Calu3 (cell line): ENCODE measurements at places on chromosomes 12 and 14.

GRCh38 chr12:1419849-1420371 lies 174.5 kb downstream of the FBXL14 start:
- DNase-seq, result no peak

GRCh38 chr12:131759176-131759575 lies 48.3 kb downstream of the SFSWAP start:
- DNase-seq, result no peak

DNA sequence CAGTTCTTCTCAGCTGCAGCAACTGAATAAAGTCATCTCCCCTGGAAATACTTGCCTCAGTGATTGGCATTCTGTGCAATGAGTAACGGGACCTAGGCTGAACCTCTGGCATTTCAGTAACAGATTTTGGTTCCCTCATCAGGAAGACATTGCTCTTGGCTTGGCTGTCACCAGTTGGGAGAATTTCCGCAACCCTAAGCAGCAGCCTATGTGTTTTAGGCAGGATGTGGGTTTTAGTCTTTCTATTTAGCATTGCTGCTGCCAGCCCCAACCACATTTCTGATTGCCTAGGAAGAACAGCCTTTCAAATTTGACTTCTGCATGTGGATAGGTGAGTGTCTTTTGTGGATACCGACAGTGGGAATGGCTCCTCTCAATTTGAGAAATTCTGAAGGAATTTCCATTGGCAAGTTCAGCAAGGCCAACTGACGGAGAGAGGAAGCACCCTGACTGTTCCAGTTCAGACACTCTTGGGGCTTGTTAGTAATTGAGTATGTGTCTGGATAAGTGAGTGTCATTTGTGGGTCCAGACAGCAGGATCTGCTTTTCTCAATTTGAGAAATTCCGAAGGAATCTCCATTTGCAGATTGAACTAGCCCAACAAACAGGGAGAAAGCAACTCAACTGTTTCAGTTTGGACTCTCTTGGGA lies 19.0 kb upstream of the CLEC2A start:
- DNase-seq, result no peak

DNA sequence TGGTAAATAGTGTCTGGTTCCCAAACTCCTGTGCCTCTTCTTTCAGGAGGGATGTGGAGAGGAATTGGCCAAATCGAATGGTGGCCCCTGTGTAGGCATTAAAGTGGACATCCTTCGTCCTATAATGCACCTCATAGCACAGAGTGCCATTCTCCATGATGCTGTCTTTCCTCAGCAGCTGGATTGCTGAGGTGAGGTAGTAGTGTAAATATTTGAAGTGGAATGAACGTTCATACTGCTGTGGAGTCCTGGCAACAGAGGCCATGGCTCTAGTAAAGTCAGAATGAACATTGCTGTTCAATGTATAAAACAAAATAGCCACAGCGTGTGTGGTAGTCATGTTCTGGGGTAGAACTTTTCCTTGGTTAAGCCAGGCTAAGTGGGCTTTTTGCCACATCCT lies 2.7 kb downstream of the ART4 start:
- no peak for DNase-seq

DNA sequence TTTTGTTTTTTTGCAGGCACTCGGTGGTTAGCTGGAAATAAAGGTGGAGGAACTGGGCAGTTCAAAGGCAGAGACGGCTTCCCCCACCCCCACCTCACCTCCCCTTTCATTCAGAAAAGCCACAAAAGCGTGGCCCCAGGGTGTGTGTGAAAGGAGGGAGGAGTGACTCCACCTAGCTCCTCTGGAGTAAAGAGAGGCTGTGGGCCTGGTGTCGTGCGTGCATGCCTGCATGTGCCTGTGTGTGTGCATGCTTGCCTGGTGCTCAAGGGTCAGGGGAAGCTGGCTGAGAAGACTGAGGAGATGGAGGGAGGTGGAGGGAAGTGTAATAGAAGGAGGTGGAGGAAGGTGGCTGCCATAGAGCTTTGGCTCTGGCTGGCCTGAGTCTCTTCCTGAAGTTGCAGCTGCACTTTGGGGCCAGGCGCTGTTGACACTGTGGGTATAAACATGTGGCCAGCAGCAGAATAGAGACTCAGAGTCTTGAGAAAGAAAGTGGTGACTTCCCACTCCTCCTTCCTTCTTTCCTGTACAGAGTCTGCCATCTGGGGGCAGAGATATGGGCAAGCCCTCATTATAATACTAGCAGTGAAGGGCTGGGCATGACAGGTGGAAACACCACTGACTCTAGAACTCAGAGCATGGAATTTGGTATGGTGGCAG lies 36.9 kb upstream of the SINHCAF start:
- DNase-seq, result peak; percentile 40

- DNase-seq, result no peak
These were observed 9.9 kb downstream of the IFT43 start for GRCh38 chr14:75995372-75996041.

GRCh38 chr12:10409392-10409791 lies at the start of gene KLRC4:
TSS of gene KLRC4 (minus strand) at chr12:10409757. CDS start at chr12:10409575, 182 bp downstream.
- no peak for DNase-seq
